Breast epithelium (tissue), 4 donors: ENCODE measurements at places on chromosomes 6 and 20. TPM values are rescaled to one million over a fixed set of nuclear protein-coding genes. Genes with fewer than 3 reads are reported as not detected.

DNA sequence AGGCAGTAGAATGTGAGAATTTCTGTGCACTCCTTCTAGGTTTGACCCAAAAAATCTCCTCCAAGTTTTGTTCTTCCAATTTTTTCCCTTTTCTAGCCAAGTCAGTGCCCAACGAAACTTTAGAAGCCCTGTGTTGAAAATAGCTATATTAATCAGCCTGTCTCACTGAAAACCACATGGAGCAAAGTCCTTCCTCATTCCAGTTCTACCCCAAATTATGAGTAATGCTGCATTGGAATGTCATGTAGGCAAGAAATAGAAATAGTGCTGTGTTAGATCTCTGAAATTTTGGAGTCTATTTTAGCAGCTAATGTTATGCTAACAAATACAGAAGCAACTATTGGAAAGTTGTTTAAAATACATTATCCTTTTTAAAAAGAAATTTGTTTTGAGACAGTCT, 725.5 kb downstream of the TBC1D32 start:
- H3K27ac ChIP-seq, result no peak overlapping the region
- no peaks in the 10 kb centered on the region for H3K4me1 ChIP-seq
- H3K4me3 ChIP-seq, result no peak overlapping the region
- H3K27me3 ChIP-seq, result no peaks in the 10 kb centered on the region

ZC2HC1B gene
- not detected for total RNA-seq

GSTA2 gene
- not detected for total RNA-seq

CTAGE9 gene
- total RNA-seq, result 0.16 TPM

DNA sequence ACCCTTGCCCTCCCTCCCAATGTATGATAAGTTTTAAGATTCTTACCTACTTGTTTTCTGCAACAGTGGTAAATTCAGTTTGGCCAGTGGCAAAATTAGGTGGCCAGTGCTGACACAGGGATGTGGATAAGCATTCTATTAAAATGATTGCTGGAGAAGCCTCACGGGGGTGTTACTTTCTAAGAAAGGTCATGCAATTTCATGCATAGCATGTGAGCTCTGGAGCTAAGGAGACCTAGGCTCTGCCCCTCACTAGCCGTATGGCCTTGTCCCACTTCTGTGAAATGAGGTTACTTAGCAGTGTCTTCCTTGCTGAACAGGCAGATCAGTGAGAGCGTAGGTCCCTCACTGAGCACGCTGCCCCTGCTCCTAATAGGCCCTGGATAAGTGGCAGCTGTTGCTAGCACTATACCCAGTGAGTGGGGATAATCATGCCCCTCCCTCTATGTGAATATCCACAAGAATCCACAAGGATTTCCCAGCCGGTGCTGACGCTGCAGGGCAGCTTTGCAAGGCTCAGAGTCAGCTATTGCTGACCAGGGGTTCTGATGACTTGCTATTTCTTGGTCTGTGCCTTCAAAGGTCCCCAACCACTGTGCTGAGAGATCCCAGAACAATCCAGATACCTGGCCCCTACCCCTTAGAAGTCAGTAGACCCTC, 86.5 kb upstream of the MRPS10 start:
- H3K27me3 ChIP-seq, result no peaks in the 10 kb centered on the region
- no peaks in the 10 kb centered on the region for H3K4me1 ChIP-seq
- no peaks in the 10 kb centered on the region for H3K36me3 ChIP-seq
- no peak for DNase-seq
- no peak overlapping the region for H3K27ac ChIP-seq

DNA sequence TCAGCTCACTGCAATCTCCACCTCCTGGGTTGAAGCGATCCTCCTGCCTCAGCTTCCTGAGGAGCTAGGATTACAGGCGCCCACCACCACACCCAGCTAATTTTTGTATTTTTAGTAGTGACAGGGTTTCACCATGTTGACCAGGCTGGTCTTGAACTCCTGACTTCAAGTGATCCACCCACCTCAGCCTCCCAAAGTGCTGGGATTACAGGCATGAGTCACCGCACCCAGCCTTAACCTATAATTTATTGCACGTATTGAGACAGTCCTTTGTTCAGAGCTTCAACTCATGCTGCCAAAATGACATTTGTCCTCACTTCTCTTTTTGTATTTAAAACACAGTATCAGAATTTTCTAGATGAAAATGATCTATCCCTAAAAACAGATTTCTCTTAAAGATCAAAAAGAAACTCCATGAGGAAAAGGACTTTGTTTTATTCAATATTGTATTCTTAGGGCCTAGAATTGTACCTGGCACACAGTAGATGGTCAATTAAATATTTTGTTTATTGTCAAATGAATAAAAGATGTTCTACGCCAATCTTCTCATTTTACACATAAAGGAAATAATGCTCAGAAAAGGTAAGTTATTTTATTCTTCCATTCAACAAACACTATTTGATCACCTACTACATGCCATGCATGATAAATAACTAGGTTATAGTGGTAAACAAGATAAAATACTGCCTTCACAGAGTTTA, 10.8 kb downstream of the SERAC1 start:
- no peaks in the 10 kb centered on the region for H3K27me3 ChIP-seq
- no peaks in the 10 kb centered on the region for H3K36me3 ChIP-seq
- no peaks in the 10 kb centered on the region for H3K4me1 ChIP-seq

DNA sequence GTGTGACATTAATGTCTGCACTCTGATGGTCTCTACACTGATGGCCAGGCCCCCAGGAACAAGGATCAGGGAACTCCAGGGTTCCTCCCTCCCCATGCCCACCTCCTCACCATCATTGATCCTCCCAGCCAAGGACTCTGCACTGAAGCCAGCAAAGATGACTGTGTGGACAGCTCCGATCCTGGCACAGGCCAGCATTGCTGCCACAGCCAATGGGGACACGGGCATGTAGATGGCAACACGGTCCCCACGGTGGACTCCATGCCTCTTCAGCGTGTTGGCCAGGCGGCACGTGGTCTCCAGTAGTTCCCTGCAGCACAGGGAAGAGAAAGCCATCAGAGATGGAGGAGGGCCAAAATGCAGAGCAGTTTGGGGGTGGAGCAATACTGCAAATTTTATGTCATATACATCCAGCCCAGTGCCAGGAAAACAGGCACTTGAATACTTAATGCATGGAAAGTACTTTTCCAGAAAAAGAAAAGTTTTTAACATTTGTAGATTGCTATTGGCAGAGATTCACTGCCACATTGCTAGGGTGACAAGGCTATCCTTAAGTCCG, 27.2 kb downstream of the ACSS1 start:
- H3K36me3 ChIP-seq, result no peaks in the 10 kb centered on the region
- H3K4me1 ChIP-seq, result peaks cover 8% of the 10 kb centered on the region
- no peak overlapping the region for H3K27ac ChIP-seq
- no peaks in the 10 kb centered on the region for H3K27me3 ChIP-seq
- H3K4me3 ChIP-seq, result no peak overlapping the region
